CD4-positive, alpha-beta T cell treated with Interleukin-6 for 4 hours (primary cell): ENCODE measurements at places on chromosomes 13 and 19.

DNA sequence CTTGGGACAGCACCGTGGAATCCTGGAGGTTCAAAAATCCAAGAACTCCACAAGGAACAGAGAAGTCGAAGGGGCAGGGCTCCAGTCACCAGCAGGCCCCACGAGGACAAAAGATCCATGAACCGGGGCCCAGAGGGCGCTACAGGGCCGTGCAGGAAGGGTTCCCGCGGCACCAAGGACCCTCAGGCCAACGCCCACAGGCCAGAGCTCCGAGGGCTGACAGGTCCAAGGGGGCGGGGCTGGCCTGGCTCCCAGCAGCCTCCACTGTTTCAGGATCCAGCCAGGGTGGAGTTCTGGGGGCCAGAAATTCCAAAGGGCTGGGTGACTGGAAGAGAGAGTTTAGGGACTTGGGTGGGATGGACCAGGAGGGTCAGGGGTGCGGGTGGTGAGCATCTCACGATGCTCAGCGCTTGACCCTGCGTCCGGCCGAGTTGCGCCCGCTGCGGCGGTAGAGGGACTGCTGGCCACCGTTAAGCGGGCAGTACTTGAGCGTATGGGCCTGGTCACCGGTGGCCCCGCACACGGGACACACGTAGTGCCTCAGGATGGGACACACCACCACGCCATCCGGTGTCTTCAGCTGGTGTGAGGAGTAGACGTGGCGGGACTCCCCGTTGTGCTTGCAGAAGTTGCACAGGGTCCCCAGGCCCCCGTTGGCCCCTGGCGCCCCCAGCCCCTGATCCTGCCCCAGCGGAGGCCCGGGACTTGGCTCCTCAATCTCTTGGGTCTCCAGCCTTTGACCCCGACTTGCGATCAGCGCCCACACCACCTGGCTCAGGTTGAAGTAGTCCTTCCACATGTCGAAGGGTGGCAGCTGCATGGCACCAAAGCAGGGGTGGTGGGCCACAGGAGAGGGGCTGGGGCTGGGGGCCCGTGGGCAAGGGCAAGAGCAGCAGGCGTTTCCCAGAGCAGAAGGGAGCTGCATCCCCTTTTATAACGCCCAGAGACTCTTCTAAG is at the start of gene NANOS2:
NANOS2 (minus strand) TSS at position 905 of the 957 bp plus-strand sequence; CDS start at position 820, 85 bp downstream.
- DNase-seq = no peak

- DNase-seq = no peak
These were observed 17.7 kb downstream of the EPN1 start for GRCh38 chr19:55692681-55693081.

GRCh38 chr13:80132741-80133601 is 208.0 kb downstream of the SPRY2 start:
- no peak for DNase-seq

DNA sequence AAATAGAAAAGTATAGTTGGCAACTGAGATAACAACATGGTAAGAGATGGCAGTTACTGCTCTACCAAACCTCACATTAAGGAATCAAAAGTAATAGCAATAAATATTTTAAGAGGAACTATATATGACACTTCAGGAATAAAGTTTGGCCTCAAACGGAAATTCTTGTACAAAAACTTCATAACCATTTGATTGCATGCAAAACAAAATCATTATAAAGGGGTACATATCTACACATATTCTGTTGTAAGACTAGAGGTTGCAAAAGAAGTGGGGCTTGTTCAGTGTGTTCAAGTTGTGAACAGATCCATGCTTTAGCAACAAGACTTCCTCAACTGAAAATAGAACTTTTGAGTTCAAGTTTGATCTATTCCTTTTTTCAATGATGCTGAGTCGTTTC is 133.5 kb upstream of the MIR17HG start:
- no peak for DNase-seq

DNA sequence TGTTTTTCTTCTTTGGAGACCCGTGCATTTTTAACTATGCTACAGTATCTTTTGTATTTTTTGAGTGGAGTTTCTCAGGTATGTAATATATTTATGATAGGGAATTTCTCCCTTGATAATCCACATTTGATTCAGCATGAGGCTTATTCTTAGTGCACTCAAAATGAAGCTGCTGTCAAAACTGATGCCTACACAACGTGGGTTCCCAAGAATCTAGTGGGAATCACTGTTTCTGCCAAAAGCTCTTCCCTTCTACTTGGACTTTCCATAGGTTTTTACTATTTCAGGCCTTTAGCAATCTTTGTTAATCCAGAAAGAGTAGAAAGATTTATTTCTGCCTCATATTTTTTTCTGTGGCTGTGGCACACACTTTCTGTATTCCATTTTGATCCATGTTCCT is 1003.7 kb downstream of the SLITRK5 start:
- no peak for DNase-seq

DNA sequence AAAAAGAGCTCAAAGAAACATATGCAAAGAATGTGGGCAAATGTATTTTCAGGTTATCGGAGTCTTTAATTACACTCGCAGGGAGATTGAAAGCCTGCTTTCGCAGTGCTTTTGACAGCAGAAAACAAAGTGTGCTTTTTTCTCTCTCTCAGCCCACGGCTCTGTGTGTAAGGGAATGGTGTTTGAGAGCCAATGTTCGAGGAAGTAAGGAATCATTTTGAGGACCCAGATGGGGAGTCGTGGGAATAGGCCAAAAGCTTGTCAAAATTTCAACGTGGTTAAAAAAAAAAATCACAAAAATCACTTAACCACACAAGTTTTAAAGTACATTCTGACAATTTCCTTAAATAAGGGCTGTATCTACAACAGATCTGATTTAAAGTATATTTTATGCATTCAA is 197.1 kb upstream of the IRS2 start:
- no peak for DNase-seq

- no peak for DNase-seq
These were observed 43.2 kb upstream of the ALOX5AP start for GRCh38 chr13:30692113-30692512.

- no peak for DNase-seq
These were observed 73.0 kb downstream of the ZNF100 start for GRCh38 chr19:21694171-21694906.

DNA sequence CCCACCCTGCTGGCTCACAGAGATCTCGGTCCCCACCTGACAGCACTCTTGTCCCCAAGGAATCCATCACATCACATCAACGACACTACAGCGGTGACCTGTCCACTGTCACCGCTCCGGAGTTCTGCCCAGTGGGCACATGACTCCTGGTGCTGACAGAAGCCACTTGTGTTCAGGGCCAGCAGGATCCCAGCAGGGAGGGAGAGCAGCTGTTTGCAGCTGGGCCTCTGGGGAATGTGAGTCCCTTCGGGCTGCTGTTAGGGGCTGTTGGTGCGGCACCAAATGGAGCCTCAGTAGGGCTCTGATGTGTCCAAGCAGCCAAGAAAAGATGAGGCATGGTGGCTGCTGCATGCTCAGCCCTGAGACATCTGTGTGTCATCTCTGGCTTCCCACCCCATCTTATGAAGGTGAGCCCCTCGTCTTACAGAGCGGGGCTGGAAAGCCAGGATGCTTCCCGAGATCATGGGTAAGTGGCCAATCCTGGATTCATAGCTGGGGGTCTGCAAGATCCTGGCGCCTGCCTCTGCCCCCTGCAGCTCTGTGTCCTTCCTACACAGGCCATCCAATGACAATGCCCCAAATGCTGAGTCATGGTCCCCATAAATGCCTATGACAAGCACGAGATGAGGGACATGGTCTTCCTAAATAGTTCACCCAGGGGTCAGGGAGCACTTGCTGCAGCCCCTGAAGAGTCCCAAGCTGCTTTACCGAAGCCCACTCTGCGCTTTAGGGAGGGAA is 56.0 kb downstream of the F2RL3 start:
- no peak for DNase-seq

DNA sequence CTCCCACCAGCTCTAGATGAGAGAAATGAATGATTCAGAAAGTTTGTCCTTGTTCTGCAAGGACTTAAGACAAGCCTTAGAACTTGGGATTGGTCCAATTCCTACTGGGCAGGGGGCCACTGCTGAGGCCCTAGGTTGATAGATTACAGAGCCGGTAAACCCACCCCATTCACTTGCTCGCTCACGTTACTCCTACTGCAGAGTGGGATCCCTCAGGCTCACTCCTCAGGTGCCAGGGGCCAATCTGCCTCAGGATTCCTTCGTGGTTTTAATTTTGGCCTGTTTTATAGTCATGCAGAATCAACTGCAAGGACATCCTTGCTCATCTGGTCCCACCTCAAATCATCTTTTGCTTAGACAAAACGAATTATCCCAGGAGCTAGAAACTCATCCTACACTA is 59.0 kb downstream of the SERP2 start:
- no peak for DNase-seq

GRCh38 chr13:110850006-110850405 is 64.9 kb downstream of the ANKRD10 start:
- DNase-seq = no peak

DNA sequence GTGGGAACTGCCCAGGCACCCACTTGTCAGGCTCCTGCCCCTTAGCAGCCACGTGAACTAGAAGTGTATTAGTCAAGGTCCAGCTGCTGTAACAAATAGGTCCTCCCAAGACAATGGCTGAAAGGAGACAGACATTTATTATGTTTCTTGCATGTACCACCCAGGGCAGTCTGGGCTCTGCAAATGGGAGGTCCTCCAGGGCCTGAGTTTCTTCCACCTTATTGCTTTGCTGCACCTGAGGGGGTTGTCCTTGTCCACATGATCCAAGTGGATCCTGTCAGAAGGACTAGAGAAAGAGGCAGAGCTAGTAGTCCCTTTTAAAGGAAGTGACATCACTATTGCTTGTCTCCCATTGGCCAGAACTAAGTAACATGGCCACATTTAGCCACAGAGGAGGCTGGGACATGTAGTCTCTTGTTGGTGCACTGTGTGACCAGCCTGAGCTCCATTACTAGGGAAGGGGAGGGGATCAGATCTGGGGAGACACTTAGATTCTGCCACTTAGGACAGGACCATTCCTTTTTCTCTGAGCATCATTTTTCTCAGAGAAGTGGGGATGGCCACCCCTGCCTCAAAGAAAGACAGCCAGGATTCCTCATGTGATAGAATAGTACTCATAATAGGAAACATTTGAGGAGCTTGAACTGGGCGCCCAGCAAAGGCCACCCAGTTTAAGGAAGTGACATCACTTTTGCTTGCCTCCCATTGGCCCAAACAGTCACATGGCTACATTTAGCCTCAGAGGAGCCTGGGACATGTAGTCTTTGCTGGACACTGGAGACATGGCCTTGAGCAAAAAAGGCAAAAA is 15.1 kb downstream of the CC2D1A start:
- DNase-seq = no peak

GRCh38 chr19:49145573-49146407 is 9.4 kb downstream of the HRC start:
- DNase-seq = peak; percentile 83

DNA sequence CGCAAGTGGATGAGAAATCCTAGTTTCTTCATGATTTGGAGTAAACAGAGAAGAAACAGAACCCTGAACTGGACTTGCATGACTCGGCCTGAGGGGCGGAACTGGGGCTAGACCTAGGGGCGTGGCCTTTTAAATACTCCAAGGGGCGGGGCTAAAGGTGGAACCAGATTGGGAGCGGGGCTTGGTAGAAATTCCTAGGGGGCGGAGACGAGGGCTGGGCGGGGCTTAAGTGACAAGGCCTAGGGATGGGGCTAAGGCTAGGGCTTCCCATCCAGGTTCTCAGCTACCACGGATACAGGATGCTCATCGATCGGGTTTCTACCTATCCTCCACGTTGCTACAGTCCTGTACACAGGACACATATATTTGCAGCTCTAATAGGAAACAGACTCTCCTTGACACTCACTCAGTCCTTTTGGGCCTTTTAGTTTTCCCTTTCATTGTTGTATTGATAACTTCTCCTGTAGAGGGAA is 372 bp upstream of the ZNF699 start:
- peak; percentile 88 for DNase-seq

GRCh38 chr19:13795595-13796300 is 505 bp downstream of the ZSWIM4 start:
- DNase-seq = no peak

DNA sequence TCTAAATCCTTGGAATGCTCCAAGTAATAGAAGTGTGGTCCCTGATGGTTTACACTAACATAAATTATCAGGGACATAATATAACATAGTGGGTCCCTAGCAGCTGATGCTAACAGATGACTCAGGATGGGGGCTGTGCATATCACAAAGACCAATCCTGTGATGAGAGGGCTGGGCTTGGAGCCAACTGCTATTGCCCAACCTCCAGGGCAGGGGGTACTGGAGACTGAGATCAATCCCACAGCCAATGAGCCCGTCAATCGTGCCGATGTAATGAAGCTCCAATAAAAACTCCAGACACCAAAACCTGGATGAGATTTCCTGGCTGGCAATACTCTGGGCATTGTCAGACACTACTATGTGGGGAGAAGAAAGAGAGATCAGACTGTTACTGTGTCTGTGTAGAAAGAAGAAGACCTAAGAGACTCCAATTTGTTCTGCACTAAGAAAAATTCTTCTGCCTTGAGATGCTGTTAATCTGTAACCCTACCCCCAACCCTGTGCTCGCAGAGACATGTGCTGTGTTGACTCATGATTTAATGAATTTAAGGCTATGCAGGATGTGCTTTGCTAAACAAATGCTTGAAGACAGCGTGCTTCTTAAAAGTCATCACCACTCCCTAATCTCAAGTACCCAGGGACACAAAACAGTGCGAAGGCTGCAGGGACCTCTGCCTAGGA is 33.4 kb downstream of the ABCC4 start:
- no peak for DNase-seq

DNA sequence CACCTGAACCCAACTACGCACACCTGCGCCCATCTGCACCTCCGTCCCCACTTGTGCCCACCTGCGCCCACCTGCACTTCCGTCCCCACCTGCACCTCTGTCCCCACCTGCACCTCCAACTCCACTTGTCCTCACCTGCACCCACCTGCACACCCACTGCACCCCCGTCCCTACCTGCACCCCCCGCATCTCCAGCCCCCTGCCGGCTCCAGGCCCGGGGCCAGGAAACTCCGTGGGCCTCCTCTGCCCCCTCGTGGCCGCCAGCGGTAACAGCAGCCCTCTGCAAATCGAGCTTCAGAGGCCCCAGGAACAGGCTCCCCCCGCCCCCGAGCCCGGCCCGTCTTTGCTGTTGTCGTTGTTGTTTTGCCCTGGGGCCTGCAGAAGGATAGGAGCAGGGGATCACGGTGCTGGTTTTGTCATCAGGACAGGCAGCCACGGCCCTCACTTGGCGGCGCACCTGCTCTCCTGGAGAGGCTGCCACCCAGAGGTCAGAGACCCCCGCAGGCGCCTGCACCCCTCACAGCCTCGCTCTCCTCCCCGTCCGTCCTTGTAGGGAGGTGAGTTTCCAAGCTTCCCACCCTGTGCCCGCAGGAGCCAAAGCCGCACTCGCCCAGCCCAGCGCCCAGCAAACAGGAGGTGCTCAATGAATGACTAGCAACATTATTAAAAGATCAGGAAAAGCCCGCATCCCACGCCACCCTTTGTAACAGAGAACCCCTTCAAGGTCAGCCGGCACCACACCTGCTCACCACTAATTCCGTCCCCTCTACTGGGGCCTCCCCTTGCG is 65.4 kb downstream of the GNG7 start:
- peak; percentile 81 for DNase-seq

DNA sequence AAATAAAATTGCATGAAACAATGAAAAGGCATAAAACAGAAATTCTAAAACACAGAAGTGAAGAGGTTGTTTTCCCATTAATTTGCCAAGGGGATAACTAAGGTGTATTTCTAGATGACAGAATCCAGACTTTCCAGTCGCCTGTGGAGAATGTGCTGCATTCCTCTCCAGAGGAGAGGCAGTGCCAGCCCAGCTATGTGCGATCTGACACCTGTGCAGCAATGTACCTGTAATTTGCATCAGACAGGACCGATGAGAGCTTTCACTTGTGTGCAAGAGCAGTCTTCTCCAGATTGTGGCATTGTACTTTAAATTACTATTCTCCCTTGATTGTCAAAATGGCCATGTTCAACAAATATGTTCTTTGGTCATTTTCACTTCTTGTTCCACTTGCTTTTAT is 1037.9 kb downstream of the EFNB2 start:
- DNase-seq = no peak
